ENCODE measurements at places on chromosomes 1 and 21. TPM values are rescaled to one million over a fixed set of nuclear protein-coding genes. Genes with fewer than 3 reads are reported as not detected.

The CGN gene
- polyA plus RNA-seq, result 34.7 TPM

DNA sequence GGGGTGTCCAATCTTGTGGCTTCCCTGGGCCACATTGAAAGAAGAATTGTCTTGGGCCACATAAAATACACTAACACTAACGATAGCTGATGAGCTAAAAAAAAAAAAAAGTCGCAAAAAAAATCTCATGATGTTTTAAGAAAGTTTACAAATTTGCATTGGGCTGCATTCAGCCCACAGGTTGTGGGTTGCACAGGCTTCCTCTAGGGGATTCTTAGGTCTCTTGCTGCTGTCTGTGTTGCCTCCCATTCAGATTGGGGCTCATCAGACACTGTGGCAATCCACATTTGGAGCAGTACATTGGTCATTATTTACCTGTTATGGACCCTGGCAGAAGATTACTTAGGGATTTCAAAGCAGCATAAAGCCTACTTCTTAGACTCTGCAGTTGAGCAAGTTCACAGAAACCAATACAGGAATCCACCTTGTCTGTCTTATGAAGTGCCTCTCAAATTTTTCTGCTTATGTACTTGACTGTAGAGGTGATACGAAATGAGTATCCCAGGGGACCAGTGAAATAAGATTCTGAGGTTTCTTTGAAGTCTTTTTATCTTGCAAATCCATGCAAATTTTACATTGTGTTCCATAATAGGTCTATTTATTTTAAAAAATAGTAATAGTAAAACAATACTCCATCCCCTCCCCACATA, 205.5 kb downstream of the RPS6KC1 start:
- no peak overlapping the region for H3K4me3 ChIP-seq
- no peaks in the 10 kb centered on the region for H3K4me1 ChIP-seq
- H3K27ac ChIP-seq, result no peak overlapping the region
- no peak for DNase-seq

The FCRL4 gene
- polyA plus RNA-seq, result not detected

DNA sequence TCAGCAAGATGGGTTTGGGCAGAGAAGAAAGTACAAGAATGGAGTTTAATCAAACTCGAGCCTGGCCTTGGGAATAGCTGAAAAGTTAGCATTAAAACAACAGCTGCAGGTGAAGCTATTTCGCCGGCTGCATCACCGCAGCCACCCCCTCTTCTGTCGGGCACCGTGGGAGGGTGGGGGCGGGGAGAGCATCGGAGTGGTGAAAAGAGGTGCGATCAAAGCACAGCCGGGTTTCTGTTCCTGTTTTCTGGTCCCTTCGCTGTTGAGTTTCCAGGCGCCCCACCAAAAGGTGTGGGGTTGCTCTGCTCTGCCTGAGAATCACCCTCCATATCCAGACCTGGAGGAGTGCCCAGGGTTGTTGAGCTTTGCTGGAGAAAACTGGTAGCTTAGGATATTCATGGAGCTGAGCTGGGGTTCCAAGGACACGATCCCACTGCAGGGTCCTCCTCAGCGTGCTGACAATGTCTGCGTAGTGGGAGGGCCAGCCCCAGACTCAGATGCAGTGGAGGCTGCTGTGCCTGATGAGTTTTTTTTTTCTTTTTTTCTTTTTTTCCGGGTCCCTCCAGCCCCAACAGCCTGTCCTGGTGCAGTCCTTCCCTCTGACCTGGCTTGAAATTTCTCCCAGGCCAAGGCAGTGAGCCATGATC, 127.5 kb upstream of the C1orf174 start:
- H3K36me3 ChIP-seq, result no peaks in the 10 kb centered on the region
- H3K4me3 ChIP-seq, result no peak overlapping the region
- H3K4me1 ChIP-seq, result no peaks in the 10 kb centered on the region
- H3K27ac ChIP-seq, result no peak overlapping the region
- no peak for DNase-seq

GRCh38 chr1:107682467-107682866, 282.5 kb downstream of the VAV3 start:
- H3K27ac ChIP-seq, result no peak overlapping the region
- DNase-seq, result no peak
- H3K4me3 ChIP-seq, result no peak overlapping the region
- H3K27me3 ChIP-seq, result no peaks in the 10 kb centered on the region
- no peaks in the 10 kb centered on the region for H3K36me3 ChIP-seq

The RXFP4 gene
- 0.05 TPM for polyA plus RNA-seq

- peaks cover 5% of the 10 kb centered on the region for H3K4me1 ChIP-seq
- no peaks in the 10 kb centered on the region for H3K36me3 ChIP-seq
- no peaks in the 10 kb centered on the region for H3K27me3 ChIP-seq
- H3K4me3 ChIP-seq, result no peak overlapping the region
These were observed 152.0 kb downstream of the KAZN start for GRCh38 chr1:14750490-14750889.

DNA sequence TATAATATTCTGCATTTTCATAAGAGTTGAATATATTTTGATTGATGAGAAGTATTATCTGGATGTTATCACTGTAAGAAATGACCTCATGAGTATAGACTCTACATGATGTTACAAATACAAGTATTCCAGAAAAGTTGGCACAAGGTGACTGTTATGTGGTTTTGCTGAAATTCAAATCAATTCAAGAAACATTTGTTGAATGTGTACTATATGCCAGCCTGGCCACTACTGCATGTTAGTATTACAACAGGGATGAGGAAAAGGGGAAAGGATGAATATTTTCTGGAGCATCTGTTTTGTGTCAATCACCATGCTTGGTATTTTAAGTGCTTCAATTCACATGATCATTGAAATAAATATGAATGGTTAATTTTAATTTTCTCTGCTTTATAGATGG, 250.9 kb upstream of the PBX1 start:
- no peak for DNase-seq
- H3K4me1 ChIP-seq, result peaks cover 1% of the 10 kb centered on the region
- H3K4me3 ChIP-seq, result no peak overlapping the region

DNA sequence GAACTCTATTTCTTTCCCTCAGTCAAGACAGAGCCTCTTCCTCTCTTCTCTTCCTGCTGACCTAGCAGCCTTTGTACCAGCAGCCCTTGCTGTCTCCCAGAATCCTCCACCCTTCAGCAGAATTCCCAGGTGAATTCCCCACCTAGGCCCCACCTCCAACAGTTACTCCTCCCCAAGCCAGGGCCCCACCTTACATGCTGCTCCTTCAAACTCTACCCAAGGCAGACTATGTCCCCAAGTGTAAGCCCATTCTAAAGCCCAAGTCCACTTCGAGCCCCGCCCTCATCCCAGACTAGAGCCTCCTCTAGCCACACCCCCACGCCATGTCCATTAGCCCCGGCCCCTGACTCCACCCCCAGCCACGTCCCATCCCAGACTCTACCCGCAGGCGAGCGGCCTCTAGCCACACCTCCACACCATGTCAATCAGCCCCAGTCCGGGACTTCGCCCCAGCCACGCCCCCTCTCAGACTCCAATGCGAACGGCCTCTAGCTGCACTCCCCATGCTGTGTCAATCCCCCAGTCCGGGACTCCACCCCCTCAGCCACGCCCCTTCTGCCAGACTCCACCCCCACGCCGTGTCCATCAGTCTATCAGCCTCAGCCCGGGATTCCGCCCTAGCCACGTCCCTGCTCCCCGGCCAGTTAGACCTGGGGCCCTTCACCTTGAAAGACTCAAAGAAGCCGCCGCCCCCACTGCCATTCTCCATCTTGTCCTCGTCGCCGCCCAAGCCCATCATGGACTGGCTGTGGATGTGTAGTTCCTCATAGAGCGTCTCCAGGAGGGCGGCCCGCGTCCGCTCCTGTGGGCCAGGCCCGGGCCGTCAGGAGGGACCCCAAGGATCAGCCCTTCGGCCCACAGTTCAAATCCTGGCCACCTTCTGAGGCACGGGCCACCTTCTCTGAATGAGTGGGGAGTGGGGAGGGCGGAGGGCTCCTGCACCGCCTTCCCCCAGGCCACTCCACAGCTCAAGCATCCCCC, 61.3 kb downstream of the RAP1GAP start:
- H3K27me3 ChIP-seq, result no peaks in the 10 kb centered on the region
- H3K4me3 ChIP-seq, result no peak overlapping the region
- no peak overlapping the region for H3K27ac ChIP-seq
- H3K4me1 ChIP-seq, result no peaks in the 10 kb centered on the region
- peak; percentile 88 for DNase-seq

The SERTAD4 gene
- 2.0 TPM for polyA plus RNA-seq

- no peaks in the 10 kb centered on the region for H3K4me1 ChIP-seq
- no peak overlapping the region for H3K27ac ChIP-seq
- no peak for DNase-seq
- H3K36me3 ChIP-seq, result no peaks in the 10 kb centered on the region
- no peaks in the 10 kb centered on the region for H3K27me3 ChIP-seq
These were observed 233.2 kb upstream of the NR5A2 start for GRCh38 chr1:199794105-199794863.

- H3K27ac ChIP-seq, result no peak overlapping the region
- H3K36me3 ChIP-seq, result no peaks in the 10 kb centered on the region
- DNase-seq, result peak; percentile 57
- H3K4me1 ChIP-seq, result peaks cover 12% of the 10 kb centered on the region
These were observed 206.2 kb downstream of the SMYD3 start for GRCh38 chr1:246300626-246301549.

The H3-3A gene
- 758 TPM for polyA plus RNA-seq

DNA sequence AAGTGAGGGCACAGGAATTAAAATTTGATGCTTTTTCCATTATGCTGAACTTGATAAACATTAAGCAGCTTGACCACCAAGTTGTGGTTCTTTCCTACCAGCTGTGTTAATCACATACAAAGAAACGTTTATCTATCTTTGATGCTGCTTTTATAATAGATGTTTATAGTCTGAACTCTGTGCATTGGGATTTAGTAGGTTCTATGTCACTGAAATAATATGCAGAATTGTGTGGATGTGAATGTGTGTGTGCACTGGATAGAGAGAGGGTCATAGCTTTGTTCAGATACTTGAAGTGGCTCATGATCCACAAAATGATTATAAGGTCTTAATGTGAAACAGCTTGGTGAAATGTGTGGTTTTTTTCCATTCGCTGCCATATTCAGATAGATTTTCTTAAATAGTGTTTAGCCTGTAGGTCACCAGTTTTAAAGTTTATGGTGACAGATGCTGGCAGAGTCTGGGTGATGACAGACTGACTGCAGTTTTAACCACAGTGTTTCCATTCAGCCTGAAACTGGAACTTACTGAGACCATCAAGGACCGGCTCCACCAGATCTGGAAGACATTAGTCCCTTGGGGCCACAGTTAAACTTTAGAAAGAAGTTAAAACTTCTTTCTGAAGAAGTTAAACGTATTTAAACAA, 10.2 kb downstream of the DDI2 start:
- peaks cover 4% of the 10 kb centered on the region for H3K36me3 ChIP-seq
- H3K27ac ChIP-seq, result no peak overlapping the region
- DNase-seq, result peak; percentile 80

DNA sequence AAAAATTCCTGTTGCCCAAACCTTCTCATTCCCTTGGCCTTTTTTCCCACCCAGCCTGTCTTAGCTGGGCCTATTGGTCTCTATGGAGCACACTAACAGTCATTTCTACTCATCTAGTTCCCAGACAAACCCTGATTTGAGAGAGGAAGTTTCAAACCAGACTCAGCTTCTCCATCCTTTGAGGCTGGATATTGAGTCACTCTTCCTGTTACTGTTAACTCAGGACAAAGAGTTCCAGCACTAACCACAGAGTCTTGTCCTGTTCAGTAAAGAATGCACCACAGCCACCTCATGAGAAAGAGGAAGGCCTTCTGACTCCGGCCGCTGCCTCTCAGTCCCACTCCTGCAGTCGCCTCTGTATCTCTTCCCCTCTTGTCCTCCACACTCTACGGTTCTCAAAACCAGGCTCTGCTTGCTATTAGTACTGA, 137.8 kb downstream of the PTPRC start:
- DNase-seq, result peak; percentile 23
- peak overlapping the region; percentile 39 for H3K27ac ChIP-seq
- peaks cover 4% of the 10 kb centered on the region for H3K4me1 ChIP-seq
- H3K36me3 ChIP-seq, result no peaks in the 10 kb centered on the region
- H3K4me3 ChIP-seq, result no peak overlapping the region

GRCh38 chr1:109186733-109187086, 27.0 kb upstream of the SARS1 start:
- H3K4me1 ChIP-seq, result peaks cover 44% of the 10 kb centered on the region
- no peaks in the 10 kb centered on the region for H3K27me3 ChIP-seq
- peak; percentile 89 for DNase-seq

DNA sequence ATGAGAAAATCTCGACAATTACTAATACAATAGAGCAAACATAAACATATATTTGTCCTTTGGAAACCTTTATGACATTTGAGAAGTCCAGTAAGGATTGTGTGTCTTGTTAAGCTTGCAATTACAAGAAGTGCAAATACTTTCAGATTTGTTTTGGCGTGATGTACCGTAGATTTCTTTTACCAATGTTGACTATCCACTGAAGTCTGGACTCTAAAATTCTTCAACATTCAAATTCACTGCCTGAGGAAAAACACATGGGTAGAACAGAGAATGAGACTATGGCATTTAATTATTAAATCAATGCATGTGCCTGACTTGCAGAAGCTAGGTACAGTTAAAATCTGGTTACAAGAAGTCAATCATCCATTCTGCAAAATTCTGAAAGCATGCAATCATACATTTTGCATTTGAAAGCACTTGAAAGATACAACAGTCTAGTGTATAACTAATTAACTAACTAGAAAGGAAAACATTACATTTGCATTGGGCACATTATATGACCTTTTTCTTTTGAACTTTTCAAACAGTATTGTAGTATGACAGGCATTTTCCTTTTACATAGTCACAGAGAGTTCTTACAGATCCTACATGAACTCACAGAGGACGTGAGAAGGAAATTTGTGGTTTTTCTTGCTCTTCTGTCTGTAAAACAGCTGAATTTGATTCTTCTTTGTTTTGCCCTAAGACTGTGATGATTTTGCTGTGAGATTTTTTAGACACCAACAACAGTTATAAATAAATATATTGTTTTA, 511.1 kb upstream of the ADGRL4 start:
- no peak overlapping the region for H3K4me3 ChIP-seq
- H3K36me3 ChIP-seq, result no peaks in the 10 kb centered on the region
- no peaks in the 10 kb centered on the region for H3K27me3 ChIP-seq
- DNase-seq, result no peak

The CA6 gene
- not detected for polyA plus RNA-seq

- no peak for DNase-seq
- H3K27ac ChIP-seq, result no peak overlapping the region
- H3K27me3 ChIP-seq, result no peaks in the 10 kb centered on the region
- no peaks in the 10 kb centered on the region for H3K4me1 ChIP-seq
- no peak overlapping the region for H3K4me3 ChIP-seq
These were observed 76.5 kb downstream of the EPS15 start for GRCh38 chr1:51442616-51443015.

- DNase-seq, result no peak
- H3K27ac ChIP-seq, result no peak overlapping the region
- H3K4me3 ChIP-seq, result no peak overlapping the region
- H3K4me1 ChIP-seq, result no peaks in the 10 kb centered on the region
- H3K27me3 ChIP-seq, result no peaks in the 10 kb centered on the region
- no peaks in the 10 kb centered on the region for H3K36me3 ChIP-seq
These were observed 22.6 kb downstream of the TUFT1 start for GRCh38 chr1:151562661-151563060.

The RNU1-4 gene
- polyA plus RNA-seq, result not detected

The MTOR gene
- 15.1 TPM for polyA plus RNA-seq

DNA sequence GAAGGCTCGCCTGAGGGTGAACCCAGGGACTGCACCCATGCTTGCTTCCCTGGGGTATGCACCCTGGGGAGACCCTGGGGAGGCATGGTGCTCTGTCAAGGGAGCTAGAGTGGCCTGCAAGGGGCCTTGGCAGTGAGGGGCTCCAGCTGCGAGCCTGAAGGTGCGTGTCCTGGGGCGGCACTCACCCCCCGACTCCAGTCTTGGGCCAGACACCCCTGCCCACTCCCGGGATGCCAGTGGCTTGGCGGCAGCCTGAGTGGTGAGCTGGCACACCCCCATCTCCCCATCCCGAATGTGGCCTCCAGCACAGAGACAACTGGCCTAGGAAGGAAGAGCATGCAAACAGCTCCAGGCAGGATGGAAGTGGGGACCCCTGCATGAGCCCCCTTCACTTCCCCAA, 2.6 kb downstream of the SUMO3 start:
- no peak overlapping the region for H3K4me3 ChIP-seq
- no peaks in the 10 kb centered on the region for H3K4me1 ChIP-seq
- H3K36me3 ChIP-seq, result peaks cover 7% of the 10 kb centered on the region
- no peak overlapping the region for H3K27ac ChIP-seq
